ENCODE measurements at places on chromosomes 2 and 18.

- no peak for DNase-seq
These were observed 38.6 kb downstream of the SLC25A12 start for GRCh38 chr2:171855401-171855800.

DNA sequence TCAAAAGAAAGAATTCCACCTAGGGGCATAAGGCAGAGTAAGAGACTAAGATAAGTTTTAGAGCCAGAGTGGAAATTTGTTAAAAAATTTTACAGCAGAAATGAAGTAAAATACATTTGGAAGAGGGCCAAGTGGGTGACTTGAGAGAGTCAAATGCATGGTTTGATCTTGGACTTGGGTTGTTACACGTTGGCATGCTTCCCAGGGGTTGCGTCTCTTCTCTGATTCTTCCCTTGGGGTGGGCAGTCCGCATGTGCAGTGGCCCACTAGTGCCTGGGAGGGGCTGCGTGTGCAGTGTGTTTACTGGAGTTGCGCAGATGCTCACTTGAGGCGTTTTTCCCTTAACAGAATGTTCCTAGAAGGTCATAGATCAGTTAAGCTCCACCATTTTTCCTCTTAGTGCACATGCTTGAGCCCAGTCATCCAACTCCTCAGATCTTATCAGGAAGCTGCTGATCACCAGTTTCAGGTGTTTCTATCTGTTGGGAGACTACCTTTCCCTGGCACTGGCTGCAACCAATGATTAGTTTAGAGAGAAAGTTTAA, 13.1 kb downstream of the SEH1L start:
- no peak for DNase-seq

DNA sequence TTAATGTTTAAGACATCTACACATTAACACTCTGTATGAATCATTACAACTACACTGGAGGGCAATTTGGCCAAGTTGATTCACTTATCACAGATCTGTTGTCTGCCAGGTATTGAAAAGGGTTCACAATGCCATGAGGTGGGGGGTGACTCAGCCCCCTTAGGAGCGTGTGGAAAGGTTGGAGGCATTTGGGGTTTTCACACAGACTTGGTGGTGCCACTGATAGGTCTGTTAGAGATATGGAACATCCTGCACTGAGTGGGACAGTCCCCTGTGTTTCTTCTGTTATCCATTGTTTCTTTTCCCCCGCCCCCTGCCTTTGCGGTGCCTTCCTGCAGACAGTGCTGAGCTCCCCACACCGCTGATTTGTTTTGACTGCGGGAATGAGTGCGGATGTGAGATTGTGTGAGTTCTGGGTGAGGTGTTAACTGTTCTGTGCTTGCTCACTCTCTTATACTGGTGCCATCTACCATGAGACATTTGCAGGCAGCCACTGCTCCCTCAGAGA, 9.3 kb upstream of the TSN start:
- DNase-seq = no peak

DNA sequence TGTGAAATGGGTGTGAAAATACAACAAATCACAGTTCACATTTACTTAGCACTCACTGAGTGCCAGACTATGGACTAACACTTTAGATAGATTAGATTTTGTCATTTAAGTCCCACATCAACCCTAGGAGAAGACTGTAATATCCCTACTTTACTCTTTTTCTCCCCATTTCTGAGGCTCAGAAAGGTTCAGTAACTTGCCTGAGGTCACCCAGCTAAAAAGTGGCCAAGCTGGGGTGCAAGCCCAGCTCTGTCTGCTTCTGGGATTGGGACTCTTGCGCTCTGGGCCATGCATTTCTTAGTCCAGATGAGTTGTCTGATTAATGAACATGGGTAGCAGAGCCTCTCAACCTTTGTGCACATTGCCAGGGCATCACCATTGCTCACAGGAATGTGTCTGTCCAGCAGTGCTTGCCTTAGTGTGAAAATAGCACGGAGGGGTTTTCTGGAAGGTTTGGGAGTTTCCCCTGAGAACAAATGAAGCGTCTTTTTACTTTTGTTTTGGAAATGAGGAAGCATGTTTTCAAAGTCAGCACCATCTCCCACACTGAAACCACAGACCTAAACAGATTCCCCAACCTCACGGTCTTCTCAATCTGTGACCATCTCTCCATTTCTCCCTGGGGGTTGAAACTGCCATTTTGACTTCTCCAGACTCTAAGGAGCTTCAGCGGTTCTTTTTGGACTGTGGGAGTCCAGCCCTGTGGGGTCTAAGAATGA, 31.9 kb downstream of the NRP2 start:
- no peak for DNase-seq

DNA sequence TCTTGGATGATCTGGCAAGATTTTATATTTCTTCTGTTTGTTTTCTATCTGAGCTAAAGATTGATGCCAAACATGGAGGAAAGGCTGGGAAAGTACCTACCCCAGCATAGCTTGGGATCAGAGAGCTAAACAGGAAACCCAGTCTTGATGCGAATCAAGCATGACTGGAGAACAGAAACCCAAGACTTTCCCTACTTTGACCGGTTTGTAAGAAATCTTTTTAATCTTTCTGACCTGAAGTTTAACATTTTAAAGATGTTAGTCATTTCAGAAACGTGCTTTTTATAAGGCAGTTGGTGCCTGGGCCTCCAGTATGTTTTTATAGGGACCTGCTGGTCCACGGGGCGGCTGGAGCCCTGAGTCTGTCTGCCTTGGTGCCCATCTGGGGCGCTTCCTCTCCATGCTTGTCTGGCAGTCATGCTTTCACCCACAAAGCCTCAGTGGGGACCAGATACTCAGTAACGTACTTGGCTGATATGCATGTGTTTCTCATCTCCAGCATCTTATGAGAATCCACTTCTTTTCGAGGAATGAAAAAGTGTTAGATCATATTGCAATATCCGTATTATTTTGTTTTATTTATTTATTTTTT, 266.5 kb downstream of the PTGR3 start:
- DNase-seq = no peak

GRCh38 chr2:167438206-167438605, 549.9 kb downstream of the XIRP2 start:
- DNase-seq = no peak

GRCh38 chr2:135175177-135175576, 123.1 kb downstream of the RAB3GAP1 start:
- no peak for DNase-seq

DNA sequence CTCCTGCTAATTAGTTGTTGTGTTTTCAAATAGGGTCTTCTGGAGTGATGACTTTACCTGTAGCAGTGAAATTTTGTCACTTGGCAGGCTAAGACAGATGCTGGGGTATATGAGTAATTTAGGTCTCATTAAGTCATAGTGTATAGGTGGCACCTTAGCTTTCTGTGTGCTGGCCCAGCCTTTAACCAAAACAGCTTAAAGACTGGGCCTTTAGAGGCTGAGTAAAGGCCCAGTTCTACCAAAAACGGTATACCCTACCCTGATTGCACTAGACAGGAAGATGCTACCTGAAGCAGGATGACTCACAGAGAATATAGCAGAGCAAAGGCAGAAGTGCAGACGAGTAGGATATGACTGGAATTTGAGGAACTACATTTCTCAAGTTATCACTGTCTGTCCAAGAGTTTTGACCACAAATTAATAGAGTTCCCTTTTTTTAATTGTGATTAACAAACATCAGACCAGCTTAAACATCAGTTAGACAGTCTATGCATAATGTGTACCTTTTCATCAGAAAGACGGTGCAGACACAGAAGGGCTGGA, 337.9 kb upstream of the SALL3 start:
- no peak for DNase-seq

GRCh38 chr18:35949903-35950627, 22.4 kb upstream of the RMP24 start:
- no peak for DNase-seq

DNA sequence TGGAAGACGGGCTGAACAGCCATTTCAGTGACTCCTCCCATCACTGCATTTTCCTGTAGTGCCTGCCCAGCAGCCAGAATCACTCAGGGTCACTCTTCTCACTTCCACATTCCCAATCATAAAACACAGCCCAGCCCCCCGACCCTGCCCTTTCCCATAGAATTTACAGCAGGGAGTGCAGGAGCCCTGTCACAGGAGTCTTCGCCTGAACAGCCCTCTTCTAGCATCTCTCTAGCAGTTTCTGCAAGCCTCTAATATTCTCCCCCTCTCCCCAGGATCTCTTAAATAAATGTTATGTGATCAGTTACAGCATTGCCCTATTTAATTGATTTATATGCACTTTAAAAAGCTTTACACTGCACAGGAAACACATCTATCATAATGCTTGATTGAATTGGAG, 42.9 kb upstream of the KLHL29 start:
- DNase-seq = no peak

DNA sequence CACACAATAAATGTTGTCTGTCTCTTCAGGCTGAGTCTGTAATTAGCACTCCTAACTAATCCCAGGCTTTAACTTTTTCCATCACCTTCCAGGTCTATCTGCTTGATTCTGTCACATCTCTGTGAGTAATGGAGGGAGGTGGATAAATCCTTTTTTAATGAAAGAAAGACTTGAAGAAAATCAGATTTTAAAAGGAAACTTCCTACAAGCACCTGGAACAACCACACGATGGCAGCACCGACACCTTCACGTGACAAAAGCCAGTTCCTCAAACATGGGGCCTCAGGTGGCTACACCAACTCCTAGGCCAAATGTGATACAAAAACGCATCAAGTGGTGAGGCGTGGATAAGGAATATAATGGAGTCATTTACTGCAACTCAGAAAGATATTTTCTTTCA, 41.8 kb downstream of the TGFBRAP1 start:
- no peak for DNase-seq

DNA sequence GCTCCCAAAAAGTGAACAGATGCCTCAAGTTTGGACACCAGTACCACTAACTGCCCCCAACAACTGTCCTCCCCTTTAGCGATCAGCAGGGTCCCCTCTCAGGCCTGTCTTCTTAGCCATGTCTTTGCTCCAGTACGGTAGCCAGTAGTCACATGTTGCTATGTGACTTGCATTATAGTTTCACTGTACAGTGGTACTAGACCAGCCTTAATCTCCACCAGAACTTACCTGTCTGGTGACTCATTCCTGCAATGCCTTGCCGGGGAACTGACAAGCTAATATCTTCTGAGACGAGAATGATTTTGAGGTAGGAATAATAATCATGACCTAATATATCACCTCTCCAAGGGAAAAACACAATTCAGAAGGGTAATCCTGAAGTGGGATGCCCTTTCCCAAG, 23.7 kb downstream of the ACMSD start:
- no peak for DNase-seq

- DNase-seq = no peak
These were observed 11.5 kb downstream of the GNLY start for GRCh38 chr2:85705680-85706039.

DNA sequence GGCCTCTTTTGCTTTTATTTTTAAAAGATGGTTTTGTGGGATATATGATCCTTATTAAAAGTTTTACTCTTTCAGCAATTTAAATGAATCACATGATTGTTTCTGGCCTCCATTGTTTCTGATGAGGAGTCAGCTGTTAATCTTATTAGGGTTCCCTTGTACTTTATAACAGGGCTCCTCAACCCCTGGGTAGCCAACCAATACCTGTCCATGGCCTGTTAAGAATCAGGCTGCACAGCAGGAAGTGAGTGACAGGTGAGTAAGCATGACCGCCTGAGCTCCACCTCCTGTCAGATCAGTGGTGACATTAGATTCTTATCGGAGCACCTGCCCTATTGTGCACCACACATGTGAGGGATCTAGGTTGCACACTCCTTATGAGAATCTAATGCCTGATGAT, 45.1 kb upstream of the FAM98A start:
- no peak for DNase-seq

- no peak for DNase-seq
These were observed 46.3 kb downstream of the AQP12A start for GRCh38 chr2:240737958-240738357.

- no peak for DNase-seq
These were observed 308.4 kb downstream of the NDUFA10 start for GRCh38 chr2:239716536-239717318.

GRCh38 chr2:205409411-205409810, 272.9 kb upstream of the NRP2 start:
- DNase-seq = no peak

DNA sequence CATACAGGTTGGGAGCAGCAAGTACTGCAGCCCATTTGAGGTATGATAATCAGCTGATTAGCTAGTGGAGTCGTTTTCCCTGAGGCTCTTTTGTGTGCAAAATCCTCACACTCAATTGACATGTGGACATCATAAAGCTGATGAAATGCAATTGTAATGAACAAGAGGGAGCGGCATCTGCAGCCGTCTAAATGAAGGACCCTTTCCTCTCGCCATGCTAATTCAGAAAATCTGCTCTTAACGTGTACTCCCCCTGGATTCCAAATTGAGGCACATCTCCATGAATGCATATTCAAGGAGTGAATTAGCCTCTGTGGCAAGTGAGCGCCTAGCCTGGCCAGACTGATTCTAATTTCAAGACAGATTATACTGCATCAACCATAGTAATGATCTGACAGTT, 260.9 kb upstream of the ATP5MC3 start:
- no peak for DNase-seq

GRCh38 chr2:47254464-47254863, 99.4 kb upstream of the STPG4 start:
- DNase-seq = no peak

- DNase-seq = no peak
These were observed 16.7 kb upstream of the EDAR start for GRCh38 chr2:109005686-109006204.

GRCh38 chr2:200007306-200007705, 51.9 kb downstream of the MAIP1 start:
- no peak for DNase-seq

DNA sequence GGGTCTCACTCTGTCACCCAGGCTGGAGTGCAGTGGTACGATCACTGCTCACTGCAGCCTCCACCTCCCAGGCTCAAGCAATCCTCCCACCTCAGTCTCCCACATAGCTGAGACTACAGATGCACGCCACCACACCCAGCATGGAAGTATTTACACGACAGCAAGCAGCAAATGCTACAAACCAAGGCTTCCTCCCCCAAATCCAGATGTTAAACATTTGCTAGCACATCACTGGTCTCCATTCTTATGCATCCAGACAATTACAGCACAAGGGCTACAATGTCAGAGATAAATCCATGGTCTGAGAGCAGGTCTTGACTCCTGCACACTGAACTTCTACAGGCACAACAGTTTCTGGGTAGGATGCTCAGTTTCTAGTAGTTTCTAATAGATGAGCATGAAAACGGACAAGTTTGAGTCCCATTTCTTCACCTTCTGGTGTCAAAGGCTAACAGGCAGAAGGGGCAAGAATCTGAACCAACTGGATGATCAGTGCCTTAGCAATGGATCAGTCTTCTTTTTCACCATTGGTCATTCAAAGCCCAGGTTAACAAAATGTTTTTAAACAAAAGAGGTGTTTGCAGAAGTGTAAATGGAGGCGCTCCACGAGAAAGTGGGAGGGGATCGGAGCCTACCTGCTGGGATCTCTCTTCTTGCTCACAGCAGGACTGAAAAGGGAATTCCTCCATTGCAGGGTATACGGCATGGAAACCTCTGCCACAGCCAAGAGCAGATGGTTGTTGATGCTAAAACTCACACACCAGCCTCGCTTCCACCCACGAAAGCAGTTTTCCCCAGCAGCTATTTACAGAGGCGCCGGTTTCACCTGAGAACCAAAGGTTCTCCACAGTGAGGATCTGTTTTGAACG, 135.0 kb upstream of the ARL4C start:
- no peak for DNase-seq
